Stimulated activated CD4-positive, alpha-beta T cell treated with anti-CD3 and anti-CD28 coated beads, Interleukin-4, amount 100 ng/mL, for 48 hours (primary cell): ENCODE measurements at places on chromosomes 5 and 9.

- DNase-seq = no peak
Measured at GRCh38 chr5:146034127-146034526, 71.2 kb downstream of the PLAC8L1 start.

GRCh38 chr5:1833264-1834021 is 32.2 kb downstream of the NDUFS6 start:
- DNase-seq = no peak

GRCh38 chr5:143166090-143166489 is 237.4 kb downstream of the NR3C1 start:
- no peak for DNase-seq

DNA sequence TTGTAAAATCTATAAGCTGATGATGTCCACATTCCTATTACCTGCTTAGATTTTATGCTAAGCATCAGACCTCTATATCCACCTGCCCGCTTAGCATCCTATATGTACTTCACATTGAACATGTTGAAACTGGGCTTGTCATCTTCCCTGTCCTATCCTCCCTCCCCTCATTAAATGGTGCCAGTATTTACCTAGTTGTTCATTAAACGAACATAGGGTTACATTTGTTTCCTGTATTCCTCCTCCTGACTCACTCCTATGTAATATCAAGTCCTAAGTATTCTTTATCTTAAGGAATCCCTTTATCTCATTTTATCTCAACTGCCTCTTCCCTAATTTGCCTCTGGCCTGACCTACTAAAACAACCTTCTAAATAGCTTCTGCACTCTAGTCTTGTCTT is 177.8 kb upstream of the MEF2C start:
- no peak for DNase-seq

- DNase-seq = no peak
Measured at GRCh38 chr5:6401410-6401809, 23.1 kb upstream of the MED10 start.

GRCh38 chr9:132519033-132519432 is 63.4 kb upstream of the BARHL1 start:
- DNase-seq = no peak

DNA sequence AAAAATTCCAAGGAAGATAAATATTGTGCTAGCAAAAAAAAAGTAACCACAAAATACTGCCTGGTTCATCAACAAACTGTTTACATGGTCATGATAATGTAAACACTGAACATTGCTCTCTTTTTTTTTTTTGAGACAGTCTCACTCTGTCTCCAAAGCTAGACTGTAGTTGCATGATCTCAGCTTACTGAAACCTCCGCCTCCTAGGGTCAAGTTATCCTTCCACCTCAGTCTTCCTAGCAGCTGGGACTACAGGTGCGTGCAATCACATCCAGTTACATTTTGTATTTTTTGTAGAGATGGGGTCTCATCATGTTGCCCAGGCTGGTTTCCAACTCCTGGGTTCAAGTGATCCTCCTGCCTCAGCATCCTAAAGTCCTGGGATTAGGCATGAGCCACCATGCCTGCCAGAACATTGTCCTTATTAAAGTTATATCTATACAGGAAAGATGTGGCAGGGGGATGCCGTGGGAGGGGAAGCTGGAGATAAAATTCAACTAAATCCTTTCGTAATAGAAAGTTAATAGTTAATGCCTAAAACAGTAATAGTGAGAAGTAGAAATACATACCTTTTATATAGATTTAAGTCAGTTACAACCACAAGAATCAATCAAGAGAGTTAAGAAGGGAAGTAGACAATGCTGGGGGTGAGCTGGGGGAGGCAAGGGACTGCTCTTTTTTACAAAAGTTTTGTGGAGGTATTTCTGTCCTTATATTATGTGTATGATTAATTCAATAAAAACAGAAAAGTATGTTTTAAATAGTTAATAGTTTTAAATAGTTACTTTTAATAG is 52.3 kb downstream of the RGMB start:
- no peak for DNase-seq

GRCh38 chr5:73654171-73654811 is 28.3 kb downstream of the ARHGEF28 start:
- no peak for DNase-seq

GRCh38 chr5:147509710-147510651 is at the start of gene DPYSL3:
Gene DPYSL3, minus strand, starts transcription at chr5:147510068. Its CDS starts 210 bp downstream, at chr5:147509858.
- no peak for DNase-seq

DNA sequence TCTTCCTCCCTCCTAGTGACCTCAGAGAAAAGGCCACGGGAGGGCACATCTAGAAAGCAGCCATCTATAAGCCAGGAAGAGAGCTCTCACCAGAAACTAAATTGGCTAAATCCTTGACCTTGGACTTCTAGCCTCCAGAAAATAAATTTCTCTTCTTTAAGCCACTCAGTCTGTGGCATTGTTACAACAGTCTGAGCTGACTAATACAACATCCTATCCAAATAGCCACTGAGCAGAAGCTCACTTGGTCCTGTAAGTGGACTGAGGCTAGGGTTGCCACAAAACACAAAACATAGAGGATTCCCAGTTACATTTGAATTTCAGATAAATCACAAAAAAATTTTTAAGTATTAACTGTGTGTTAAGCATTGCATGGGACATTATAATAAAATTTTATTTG is 383.4 kb downstream of the MLLT3 start:
- no peak for DNase-seq

DNA sequence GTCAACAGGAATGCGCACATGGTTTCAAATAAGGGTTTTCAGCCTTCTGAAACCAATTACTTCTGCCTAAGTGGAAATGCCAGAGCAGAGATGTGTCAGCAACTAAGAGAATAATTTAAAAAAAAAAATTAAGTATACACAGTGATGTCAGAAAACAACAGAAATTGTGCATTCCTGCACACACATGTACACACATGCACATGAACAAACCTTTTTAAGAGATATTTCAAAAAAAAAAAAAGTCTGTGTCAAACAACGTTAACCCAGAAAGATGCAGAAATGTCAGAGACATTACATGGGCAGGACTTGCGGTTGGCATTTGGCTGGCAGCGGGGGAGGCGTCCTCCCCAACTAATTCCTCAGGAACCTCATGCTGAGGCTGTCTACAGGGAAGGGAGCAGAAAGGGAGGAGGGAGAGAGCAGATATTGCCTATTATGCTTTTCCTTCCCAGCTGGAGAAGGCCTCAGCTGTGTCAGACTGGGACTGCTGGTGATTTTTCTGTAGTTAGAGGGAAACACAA is 536.9 kb upstream of the WWC1 start:
- DNase-seq = no peak
